Left ventricle myocardium superior (tissue), 1 donor: ENCODE measurements at places on chromosomes 3 and 15.

- no peak for DNase-seq
Observed at GRCh38 chr3:75232216-75232615, 431.9 kb upstream of the FRG2C start.

GRCh38 chr3:155555479-155556060 is 189.3 kb downstream of the PLCH1 start:
- DNase-seq: no peak

DNA sequence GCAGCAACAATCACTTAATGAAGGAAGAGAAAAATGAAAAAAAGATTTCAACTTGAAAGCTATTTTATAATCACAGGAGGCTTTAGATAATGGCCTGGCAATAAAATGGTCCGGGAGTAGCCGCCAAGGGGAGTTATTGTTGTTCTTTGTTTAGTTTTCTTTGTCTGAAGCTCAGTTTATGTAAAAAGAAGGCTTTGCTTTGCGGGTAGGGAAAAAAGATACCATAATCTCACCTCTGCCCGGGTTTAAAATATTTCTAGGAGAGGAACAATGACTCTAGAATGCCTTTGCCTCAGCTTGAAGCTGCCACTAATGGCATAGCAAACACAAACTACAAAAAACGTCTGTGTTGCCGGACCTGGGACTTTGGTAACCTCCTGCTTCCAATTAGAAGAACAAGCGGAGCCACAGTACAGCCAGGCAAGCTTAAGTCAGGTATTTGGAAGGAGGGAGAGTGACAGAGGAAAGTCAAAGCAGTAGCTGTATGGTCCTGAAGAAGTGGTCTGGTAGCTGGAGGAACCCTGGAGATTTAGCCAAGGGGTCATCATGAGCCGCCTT is 764.5 kb downstream of the TUSC7 start:
- DNase-seq: no peak

DNA sequence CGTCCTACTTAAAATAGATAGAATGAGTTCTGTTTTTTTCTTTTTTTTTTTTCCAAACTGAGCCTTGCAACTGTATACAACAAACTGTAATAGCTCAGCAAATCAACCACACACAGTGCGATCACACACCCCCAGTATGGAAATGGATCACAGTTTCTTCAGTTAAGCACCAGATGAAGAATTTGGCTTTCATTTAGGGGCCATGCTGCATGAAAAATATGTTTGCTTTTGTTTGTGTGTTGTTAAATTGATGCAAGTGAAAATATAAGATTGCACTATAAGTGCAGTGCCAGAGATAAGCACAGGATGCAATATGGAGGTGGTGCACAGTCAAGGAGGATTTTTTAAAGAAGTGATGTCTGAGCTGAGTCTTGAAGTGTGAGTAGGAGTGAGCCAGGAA is 17.8 kb downstream of the CCDC54 start:
- DNase-seq: no peak

- no peak for DNase-seq
Observed at GRCh38 chr15:70854666-70854976, 664 bp upstream of the LARP6 start.

- DNase-seq: peak; percentile 73
Observed at GRCh38 chr3:195892105-195893043, 16.0 kb downstream of the TNK2 start.

- no peak for DNase-seq
Observed at GRCh38 chr3:132867526-132867925, 145.3 kb upstream of the NPHP3 start.

- DNase-seq: no peak
Observed at GRCh38 chr3:24196526-24196925, 251.4 kb downstream of the NR1D2 start.

GRCh38 chr15:69949485-69949884 is 148.2 kb downstream of the TLE3 start:
- DNase-seq: no peak

DNA sequence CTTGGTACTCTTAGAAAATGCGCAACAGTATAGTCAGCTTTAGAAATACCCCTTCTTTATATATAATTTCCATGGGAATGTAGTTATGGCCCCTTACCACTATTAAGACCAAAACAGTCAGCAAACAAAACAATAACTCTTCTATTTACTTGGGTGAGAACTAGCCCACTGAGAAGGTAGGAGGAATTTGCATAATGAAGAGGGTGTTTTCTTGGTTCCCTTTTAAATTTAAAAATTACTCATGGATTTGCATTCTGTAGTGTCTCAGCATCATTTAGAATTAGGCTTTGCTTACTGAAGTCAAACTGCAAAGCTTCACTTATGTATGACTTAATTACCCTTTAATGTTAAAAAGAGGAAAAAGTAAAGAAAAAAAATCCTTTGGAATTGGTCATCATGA is 350.8 kb downstream of the PTPRG start:
- DNase-seq: no peak

DNA sequence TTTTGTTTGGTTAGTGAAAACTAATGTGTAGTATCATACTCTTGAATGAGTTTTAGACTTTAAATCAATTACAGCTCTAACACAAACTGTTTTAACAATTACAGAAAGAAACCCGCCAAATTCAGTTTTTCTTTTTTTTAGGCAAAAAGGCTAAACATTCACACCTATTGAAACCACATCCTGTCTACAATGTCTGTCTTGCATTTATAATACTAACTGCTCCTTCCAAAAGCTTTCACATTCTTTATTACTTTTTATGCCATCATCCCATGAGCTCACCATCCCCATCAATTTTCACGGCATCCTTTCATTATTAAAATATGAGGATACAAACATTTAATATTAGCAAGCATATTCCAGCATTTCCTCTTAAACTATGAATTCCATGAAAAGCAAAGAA is 593.3 kb downstream of the FOXP1 start:
- DNase-seq: no peak

GRCh38 chr3:48122504-48122903 is 65.7 kb downstream of the CDC25A start:
- DNase-seq: no peak

- DNase-seq: no peak
Observed at GRCh38 chr15:67836477-67836876, 3.4 kb downstream of the RNU6-1 start.

- no peak for DNase-seq
Observed at GRCh38 chr3:36258421-36258820, 121.9 kb upstream of the STAC start.

DNA sequence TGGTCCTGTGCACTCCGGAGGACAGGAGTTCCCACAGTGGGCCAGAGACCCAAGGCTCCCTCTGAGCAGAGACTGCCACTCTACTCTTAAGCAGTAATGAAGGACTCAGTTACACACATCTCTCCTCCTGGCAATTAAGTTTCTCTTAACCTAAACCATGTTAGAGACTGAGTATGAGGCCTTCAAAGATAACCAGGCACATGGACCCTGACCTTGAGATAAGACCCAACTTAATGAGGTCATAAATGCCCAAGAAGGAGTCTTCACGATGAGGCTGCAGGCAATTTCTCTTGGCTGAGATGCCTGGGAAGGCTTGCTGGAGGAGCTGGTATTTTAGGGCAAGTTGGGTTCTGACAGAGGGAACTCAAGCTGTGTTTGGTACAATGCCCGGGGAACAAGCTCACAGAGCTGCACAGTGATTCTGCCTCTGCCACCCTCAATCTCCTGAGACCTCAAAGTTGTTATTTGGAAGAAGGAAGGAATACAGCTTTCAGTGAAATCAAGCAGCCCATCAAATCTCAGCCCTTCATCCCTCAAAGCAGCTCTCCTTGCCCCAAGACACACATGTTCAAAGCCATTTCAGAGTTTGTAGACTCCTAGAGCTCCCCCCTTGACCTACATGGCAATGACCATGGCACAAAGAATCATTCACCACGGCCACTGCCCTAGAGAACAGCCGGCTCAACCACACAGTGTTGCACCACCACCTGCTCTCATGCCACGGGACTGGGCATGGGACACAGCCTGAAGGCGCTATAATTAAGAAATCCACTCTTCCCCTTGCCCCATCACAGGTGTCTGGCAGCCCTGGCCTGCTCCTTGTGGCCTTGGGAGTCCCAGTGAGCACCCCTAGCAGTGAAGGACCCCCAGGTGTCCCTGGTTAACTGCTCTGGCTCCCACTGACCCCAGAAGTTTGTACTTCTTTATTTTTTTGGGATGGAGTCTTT is 7.1 kb downstream of the RMDN3 start:
- DNase-seq: no peak

DNA sequence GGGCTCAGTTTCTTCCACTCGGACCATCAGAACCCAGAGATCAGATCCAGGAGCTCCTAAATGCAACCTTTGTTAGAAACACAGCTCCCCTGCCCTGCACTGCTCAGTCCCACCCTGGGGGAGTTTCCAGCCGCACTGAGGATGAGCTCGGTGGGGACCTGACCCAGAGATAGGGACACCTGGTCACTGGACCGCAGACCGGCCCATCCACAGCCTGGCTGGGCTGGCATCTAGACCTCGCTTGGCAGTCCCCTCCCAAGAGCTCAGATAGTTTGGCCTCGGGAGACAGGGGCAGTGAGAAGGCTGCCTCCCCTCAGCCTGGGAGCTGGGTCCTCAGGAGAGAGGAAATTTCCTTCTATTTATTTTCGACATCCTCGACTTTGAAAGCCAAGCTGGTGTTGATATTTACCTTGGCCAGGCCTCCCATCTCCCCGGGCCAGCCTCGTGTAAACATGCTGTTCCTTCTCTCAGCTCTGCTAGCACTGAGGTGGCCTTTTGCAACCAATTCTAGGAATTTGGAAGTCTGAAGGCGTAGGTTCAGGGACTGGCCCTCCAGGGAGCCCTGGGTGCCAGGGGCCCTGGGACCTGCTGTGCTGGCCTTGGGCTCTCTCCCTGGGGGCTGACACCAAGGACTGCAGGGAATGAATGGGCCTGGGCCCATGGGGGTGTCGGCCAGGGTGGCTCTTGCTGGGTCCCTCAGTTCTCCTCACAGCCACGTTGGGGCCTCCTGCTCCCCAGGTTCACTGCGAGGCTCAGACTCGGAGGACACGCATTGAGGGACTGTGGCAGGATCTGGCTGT is 90.1 kb downstream of the VGLL4 start:
- DNase-seq: peak; percentile 63

- DNase-seq: peak; percentile 80
Observed at GRCh38 chr3:57951066-57951882, 56.9 kb upstream of the FLNB start.

DNA sequence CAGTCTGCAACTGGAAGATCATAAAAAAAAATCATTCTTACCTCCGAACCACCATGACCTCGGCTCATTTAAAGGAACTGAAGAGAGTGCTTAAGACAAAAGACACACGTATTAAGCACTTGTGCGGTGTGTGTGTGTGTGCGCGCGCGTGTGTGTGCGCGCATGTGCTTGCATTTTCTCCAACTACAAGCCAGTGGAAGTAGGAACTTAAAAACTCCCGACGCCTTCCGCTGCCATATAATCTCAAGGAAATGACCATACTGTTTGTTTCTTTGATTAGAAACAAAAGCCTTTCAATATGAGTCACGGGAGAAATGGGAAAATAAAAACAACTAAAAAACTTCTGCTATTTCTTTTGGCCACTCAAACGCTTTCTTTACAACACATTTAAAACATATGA is 32.4 kb downstream of the FRMD4B start:
- peak; percentile 68 for DNase-seq

DNA sequence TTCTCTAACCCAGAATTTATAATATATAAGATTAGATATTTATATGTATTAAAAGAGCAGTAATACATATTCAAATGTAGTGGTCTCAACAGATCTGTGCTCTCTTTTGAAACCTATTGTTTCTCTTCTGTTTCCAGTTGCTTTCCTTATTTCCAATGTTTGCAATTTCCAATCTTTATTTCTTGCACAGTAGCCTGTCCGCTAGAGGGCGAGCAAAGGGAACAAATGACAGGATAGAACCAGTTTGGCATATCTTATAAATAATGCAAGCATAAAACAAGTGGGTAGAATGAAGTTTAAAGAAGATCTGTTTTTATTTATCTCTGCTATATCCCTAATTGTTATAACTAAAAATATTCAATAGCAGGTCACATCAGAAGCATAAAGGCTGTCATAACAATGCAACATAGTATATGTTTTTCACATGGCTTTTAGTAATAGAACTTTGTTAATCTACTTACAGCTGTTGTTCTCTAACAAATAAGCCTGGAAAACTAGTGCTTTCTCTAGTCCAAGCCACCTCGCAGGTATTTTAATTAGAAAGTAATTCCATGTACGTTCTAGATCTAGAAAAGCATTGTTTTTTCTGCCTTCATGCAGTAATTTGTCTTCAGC is 15.1 kb upstream of the TCAIM start:
- peak; percentile 65 for DNase-seq

GRCh38 chr3:43180027-43180426 is 74.1 kb upstream of the POMGNT2 start:
- DNase-seq: no peak

DNA sequence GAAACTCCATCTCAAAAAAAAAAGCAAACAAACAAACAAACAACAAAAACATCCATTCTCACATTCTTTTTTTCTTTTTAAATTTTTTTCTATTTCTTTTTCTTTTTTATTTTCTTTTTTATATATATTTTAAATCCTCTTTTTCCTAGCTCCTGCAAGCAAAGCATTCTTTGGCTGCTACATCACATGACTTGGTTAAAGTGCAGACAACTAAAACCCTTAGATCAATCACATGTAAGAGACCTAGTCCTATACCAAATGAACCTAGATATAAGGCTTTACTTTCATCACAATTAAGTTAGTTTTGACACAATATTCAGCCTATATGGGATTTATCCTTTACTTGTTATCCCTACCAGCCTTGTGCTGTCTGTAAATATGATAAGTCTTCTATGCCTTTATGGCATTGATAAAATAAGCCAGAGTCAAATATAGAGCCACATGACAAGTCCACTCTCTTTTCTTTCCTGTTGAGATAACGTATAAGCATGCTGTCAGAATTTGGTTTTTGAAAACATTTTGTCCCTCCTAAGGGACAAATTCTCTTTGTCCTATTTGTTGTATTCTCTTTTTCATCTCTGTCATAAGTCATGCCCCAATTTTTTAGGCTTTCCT is 11.3 kb downstream of the UBR1 start:
- DNase-seq: no peak

DNA sequence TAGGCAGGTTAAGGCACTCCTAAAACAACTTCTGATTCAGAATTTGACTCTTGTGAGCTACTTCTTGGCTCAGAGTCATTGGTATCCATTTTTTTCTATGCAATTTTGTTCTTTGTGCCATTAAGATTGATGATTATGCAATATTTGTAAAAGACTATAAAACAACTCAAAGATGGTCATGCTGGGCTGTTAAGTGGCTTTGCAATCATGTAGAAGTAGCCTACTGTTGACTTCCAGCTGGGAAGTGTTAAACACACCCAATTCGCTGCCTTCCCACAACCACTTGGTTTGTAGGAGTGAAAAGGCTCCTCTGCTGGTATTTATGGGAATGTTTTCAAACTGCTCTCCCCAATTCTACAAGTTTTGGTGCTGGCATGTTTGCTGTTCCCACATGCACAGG is 74.7 kb upstream of the COL6A6 start:
- DNase-seq: no peak

GRCh38 chr3:17339132-17339575 is 403.3 kb downstream of the TBC1D5 start:
- DNase-seq: no peak

GRCh38 chr15:92949604-92950249 is 49.6 kb downstream of the CHD2 start:
- no peak for DNase-seq

- DNase-seq: no peak
Observed at GRCh38 chr15:38021259-38021658, 86.8 kb downstream of the TMCO5A start.

- DNase-seq: no peak
Observed at GRCh38 chr15:98666441-98666840, 18.1 kb downstream of the IGF1R start.

GRCh38 chr3:81095956-81096355 is 665.5 kb downstream of the GBE1 start:
- DNase-seq: no peak

- no peak for DNase-seq
Observed at GRCh38 chr3:44665173-44665572, 16.6 kb downstream of the ZNF35 start.

GRCh38 chr3:63791974-63792373 is 27.1 kb upstream of the C3orf49 start:
- DNase-seq: no peak
